ENCODE measurements at places on chromosomes 11 and 22.
A peak's percentile ranks its signal among the peaks of the same experiment; 100 is the strongest.

- no peak for DNase-seq
These were observed 7.3 kb downstream of the ADORA2A start for GRCh38 chr22:24434471-24435322.

DNA sequence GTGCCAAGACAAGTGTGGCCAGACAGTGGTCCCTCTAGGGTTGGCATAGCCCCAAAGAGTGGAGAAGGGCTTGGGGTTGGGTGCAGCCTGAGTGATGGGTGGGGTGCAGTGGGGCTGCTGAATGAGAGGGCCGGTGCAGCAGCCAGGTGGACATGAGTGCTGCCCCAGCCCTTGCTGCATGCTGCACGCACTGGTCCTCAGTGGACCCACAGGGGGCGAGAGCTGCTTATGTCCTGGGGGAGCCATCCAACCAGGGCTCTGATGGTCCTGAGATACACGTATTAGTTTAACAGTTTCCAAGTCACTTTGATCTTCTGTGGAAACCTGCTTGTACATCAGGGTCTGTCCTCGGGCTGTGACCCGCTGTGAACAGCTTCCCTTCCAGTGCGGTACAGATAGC is 23.9 kb upstream of the ACR start:
- DNase-seq, result no peak

- DNase-seq, result no peak
These were observed 29.8 kb downstream of the TEAD1 start for GRCh38 chr11:12704049-12704448.

DNA sequence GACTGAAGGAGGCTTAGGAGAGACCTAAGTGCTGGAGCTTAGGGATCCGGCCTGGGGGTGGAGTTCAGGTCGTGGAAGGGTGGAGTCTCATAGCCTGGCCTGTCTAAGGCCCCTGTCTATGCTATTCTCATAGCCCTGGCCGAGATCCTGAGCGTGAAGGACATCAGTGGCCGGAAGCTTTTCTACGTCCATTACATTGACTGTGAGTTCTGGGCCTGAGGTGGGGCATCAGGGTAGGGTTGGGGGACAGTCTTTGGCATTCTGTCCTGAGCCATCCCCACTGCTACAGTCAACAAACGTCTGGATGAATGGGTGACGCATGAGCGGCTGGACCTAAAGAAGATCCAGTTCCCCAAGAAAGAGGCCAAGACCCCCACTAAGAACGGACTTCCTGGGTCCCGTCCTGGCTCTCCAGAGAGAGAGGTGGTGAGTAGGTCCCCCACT is 603 bp downstream of the KAT5 start:
- DNase-seq, result no peak

- DNase-seq, result no peak
These were observed 108.7 kb upstream of the THY1 start for GRCh38 chr11:119531623-119532022.

DNA sequence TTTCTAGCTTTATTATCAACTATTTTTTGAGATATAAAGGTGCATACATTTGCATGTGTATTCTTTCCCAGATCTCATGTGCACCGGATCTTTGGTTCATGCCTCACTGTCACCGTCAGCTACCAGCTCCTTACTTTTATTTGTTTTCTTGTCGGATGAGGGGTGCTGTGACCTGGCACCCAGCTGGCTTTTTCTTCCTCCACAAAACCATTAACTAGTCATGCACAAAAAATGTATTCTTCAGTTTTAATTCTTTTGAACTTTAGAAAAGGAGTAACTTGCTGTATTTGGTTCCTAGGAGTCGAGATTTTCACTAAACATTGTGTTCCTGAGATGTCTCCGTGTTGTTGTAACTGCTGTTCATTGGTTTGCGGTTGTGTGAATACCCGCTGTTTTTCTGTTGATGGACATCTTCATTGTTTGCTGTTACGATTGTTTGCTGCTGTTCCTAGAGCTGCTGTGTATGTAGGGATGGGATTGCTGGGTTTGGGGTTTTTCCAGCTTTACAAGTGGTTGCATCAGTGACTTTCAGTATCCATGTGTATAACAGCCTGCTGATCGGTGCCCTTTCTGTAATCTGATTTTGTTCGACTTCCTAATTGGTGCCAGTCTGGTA is 39.4 kb downstream of the MOV10L1 start:
- no peak for DNase-seq

- no peak for DNase-seq
These were observed 13.0 kb upstream of the VPS37C start for GRCh38 chr11:61174273-61174672.

- peak; percentile 96 for DNase-seq
These were observed 63.2 kb upstream of the RRAS2 start for GRCh38 chr11:14422052-14422813.

DNA sequence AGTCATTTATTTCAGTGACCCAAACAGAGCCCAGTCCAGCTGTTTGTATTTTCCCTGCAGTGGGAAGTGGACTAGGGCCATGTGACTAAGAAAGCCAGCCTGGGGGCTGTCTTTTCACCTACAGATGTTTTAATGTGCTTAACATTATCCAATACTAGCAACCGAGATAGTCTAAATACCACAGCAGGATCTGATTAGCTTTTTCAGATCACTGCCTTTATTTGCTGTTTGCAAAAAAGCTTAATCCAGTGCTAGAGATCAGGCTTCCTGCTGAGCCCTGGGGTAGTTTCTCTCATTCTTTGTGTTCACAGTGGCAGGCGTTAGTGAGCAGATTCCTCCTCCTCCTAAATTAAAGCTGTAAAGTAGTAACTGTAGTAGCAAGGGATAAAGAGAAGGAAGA is 35.0 kb downstream of the ZC3H12C start:
- DNase-seq, result peak; percentile 32
